HFFc6 (cell line): ENCODE measurements at places on chromosomes 5 and 9.

- DNase-seq: peak; percentile 32
These were observed 7.7 kb downstream of the IL17B start for GRCh38 chr5:149371296-149371962.

DNA sequence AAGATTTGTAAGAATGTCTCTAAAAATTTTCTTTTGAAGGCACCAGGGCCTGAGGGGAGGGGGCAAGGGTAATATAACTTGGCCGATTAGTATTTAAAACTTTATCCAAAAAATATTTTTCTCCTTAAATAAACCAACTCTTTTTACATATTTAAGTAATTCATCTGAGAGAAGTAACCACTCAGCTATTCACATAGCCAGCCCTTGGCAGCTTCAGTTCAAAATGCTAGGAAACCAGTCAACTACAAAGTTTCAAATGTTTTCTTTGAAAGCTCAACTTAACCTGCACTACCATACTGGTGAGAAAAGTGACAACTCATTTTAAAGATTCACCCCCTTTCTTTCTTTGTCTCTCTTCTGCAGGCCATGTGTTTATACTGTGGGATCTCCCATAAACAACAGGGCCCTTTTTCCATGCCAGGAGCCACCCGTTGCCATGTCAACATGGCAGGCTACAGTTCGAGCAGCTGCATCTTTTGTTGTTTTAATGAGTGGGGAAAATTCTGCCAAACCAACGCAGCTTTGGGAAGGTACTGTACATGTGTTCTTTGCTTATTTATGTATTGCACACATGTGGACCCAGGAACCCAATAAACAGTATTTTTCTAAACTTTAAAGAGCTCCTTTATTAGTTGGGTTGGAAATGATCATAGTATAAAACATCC, 46.3 kb downstream of the AOPEP start:
- no peak for DNase-seq

DNA sequence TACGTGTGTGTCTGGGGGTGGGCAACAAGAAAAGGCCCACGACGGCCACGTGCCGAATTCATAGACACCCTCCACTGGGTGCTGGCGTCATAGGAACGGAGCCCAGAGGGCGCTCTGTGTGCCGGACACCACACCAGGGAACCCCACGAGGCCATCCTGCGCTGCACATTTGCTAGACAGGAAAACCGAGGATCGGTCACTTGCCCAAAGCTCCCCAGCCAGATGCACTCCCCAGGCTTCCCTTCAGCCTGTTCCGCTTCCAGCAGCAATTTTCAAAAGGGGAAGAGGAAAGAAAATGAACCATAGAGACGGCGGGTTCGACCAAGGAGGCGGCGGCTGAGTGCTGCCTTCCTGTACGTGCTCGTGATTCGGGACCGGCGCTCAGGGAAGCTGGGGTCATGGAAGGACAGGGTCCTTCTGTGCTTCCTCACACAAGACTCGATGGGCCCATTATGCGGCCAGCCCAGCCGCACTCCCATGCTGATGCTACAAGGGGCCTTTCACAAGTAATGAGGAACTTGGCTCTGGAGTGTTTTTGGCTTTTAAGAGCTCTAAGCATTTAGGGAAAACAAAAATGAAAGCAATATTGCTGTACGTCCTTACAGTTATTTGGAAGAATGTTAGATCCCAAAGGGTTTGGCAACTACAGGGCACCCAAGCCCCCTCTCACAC, 124.6 kb upstream of the SARDH start:
- DNase-seq: no peak

DNA sequence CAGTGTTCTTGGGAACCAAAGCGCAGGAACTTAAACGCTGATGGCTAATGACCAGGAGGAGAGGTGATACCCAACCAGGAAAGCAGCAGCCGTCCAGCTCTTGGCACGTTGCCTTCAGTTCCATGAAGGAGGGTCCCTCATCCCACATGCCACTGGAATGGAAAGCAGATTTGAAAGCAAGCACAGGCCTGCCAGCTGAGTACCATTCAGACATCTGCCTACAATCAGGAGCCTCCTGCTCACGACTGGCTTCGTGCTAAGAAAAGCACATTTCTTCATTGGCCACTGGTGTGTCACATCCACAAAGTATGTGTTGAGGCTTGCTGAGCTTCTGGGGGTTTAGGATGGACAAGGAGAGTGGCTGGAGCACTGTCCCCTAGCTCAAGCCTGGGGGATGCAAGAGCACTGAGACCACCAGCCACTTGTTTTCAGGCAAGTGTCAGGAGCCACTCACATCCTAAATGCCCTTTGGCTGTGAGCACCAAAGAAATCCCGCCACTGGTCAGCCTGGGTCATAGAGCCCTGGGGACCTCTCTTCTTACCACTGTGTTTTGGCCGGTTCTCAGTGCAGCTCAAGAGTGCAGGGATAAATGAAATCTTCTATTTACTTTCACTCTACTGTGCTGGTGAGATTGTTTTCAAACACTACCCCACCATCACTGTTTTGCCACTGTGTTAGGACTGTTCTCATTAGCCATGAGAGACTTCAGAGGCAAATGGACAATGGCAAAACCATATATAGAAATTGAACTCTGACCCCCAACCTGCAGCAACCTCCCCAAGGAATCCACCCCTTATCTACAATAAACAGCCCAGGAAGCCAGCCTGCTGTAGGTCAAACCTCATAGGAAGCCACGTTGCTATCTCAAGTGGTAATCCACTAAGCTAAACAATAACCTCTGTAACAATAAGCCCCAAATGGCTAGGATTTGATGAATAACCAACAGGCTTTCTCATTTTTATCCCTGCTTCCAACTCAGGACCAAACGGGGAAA, 58.3 kb downstream of the MTX3 start:
- DNase-seq: no peak

DNA sequence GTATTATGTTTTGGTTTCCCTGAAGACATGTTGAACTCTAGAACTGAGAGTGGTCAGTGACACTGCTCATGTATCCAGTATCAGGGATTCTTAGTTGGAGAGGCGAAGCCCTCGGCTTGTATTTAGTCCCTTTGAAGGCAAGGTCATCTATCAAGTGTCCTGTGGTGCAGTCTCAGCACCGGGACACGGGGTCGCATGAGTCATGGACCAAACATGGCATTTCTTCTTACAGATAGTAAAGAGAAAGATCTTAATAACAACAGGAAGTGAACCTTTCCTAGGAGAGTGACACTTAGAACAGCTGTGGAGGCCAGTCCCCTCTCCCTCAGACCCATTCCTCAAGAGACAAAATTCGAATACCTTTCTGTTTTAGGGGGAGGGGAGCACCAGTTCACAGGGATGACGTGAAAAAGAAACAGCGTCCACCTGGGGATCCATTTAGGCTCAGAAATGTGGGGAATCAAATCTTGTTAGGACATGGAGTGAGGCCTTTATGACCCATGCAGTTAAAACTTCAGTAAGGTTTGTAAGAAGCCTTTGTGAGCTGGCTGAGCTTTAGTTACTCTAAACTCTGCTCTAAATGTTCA, 86.5 kb downstream of the ADGRV1 start:
- no peak for DNase-seq

DNA sequence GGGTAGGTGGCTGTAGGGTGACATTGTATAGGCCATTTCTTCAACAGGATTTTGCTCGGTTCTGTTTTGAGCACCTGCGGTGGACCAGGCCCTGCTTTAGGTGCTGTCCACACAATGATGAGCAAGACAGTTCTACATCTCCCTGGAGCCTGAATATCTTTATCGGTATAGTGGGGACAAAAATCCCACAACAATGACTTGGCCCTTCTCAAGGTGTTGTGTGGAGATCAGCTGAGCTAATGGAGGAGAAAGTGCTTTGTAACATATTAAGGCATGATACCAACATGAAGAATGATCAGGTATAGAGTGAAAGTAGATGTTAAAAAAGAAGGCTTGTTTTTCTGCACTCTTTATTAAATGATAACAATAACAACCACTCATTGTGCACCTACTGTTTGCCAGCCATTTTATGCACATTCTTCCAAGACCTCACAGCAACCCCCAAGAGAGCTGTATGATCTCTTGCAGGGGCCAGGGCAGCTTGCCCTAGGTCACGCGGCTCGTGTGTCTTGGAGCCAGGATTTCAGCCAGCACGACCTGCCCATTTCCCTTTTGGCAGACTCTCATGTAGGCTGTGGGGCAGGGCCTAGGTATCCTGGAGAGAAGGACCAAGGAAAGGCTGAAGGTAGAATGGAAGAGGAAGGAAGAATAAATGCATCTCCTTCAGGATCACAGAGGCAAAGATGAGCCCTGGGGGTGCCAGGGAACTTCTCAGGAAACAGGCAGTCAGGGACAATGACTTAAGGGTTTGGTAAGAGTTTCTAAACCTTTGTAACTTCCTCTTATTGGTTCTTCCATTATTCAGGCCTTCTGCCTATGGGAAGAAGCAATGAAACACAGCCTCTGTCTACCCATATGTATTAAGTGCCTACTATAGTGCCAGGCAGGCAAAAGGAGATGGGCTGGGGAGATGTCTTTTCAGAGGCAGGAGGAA, 50.0 kb upstream of the PPARGC1B start:
- no peak for DNase-seq

DNA sequence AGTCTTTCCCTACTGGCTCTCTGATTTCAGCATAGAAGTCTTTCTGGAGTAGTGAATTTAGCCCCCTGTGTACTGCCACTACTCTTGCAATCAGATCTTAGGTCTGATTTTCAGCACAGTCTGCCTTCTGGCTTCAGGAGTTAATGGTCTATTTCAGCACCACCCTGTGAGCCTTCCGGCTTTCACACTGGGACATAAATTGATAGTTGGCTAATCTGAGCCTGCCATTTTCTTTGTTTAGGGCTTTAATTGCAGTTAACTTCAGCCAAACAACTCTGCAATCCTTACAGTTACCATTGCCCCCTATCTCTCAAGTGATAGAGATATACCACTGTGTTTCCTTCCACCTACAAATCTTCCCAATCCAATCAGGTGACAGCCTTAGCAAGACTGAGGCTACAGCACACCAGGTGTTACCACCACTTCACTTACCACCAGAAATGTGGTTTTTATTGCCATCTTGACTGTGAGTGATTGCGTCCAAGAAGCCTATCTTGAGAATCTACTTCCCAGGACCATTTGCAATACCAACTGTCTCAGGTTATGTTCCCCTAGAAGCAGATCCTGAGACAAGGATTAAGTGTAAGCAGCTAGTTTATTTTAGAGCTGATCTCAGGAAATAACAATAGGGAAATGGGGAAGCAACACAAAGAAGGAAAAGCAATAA, 51.9 kb upstream of the NEK6 start:
- no peak for DNase-seq

GRCh38 chr9:110076894-110077725, 130.8 kb downstream of the C9orf152 start:
- peak; percentile 66 for DNase-seq

GRCh38 chr5:17287501-17288155, 70.2 kb downstream of the BASP1 start:
- no peak for DNase-seq
